Fibroblast of skin of right biceps (primary cell): ENCODE measurements at places on chromosomes 5 and 9.

DNA sequence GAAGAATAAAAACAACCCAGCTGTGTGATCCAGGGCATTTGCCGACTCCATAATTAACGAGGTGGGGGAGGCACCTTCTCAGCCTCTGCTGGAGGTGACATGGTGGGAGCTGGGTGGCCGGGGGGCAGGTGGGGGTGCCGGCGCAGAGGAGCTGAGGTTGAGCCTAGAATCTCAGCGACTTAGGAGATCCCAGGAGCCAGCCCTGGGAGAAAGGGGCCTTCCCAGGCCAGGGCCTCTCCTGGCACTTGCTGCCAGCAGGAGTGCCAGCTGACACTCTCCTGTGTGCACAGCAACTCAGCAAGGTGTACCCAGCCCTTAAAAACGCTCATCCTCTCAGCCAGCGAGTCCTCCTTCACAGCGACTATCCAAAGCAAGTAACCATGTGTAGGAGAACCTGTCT, 62.8 kb upstream of the FCN1 start:
- DNase-seq = no peak

DNA sequence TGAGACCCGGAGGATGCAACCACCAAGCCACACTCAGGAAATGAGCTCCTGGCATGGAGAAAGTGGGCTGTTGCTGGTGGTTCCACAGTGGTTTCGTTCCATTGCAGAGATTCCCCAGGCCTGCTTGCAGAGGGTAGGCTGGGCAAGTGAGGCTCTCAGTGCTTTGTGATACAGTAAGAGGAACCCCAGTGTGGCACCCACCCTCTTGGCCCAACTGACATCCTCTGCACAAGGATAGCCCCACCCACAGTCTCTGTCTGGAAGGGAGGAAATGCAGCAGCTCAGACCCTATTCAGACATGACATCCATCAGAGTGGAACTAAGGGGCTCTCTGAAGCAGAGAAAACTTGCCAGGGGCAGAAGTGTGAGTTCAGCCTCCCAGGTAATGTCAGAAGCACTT, 69.6 kb upstream of the FSTL4 start:
- no peak for DNase-seq

DNA sequence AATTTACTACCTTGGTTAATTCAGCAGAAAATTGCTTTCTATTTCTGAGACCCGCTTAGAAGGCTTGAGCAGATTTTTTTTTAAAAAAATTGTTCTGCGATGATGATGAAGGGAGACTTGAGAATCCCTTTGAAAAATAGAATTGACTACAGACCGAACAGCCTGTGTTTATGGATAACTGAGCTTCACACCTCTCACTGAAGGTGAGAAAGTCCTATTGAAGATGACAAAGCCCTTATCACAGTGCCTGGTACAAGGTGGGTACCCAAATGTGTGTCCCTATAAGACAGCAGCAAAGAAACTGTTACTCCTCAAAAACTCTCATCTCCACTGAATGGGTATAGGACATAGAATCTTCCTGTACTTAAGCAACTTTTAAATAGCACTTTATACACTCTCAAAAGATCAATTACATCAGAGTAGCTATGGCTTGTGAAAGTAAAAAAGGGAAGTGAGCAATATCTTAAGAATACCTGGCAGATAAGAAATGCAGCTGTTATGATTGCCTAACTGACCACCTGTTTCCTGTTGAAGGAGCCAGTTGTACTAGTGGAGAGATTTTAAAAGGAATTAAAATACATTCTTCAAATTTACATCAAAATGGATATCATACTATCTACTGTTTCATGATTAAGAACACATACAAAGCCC, 419.7 kb downstream of the CHSY3 start:
- DNase-seq = peak; percentile 14

- DNase-seq = peak; percentile 34
Observed at GRCh38 chr9:131739133-131739958, 530 bp downstream of the RAPGEF1 start.

- DNase-seq = no peak
Observed at GRCh38 chr9:133443982-133444381, 15.8 kb upstream of the CACFD1 start.

- no peak for DNase-seq
Observed at GRCh38 chr5:96569770-96570169, 92.4 kb upstream of the CAST start.

DNA sequence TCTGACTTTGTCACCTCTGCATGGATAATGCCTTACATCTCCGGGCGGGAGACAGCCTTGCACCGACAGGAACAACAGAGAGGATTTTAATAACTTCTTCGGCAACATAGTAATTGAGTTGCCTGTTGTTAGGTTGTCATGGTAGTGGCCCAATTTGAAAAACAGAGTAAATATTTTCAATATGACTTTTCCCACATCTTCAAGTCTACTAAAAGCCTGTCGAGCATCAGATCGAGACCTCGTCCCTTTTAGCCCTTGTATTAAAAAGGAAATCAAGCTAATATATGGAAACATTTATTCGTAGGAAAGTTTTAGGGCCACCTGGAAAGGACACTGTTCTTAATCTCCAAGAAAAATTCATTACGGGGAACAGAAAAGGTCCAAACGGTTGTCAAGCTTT, 70.8 kb upstream of the FCN2 start:
- peak; percentile 52 for DNase-seq

DNA sequence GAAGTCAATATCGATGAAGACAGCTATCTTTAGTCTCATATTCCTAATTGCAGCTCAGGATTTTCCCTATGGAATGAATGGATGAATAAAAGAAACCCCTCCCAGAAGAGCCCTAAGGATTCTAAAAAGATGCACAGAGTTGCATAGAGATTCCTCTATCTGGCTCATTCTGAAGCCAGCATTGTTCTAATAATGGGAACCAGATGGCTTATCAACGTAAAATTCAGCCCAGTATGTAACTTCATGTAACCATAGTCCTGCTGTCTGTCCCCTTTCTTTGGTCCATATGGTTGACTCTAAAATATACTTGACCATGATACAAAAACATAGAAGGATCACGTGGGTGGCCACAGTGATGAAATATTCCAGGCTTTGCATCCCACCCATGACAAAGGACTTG, 508.6 kb downstream of the RASEF start:
- DNase-seq = no peak

DNA sequence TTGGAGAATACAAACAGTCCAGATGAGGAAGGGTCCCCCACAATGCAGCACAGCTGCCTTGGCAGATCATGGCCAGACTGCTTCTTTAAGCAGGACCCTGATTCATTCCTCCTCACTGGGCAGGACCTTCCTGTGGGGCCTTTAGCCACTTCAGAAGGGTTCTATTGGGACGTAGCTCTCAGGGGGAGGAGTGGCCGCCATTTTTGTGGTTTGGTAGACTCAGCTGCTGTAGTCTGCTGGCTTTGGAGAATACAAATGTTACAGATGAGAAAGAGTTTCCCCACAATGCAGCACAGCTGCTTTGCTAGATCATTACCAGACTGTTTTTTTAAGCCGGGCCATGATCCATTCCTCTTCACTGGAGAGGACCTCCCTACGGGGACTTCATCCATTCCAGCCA, 57.4 kb downstream of the TMEM38B start:
- no peak for DNase-seq

GRCh38 chr5:181281077-181281983, 20.4 kb upstream of the TRIM52 start:
- DNase-seq = no peak

DNA sequence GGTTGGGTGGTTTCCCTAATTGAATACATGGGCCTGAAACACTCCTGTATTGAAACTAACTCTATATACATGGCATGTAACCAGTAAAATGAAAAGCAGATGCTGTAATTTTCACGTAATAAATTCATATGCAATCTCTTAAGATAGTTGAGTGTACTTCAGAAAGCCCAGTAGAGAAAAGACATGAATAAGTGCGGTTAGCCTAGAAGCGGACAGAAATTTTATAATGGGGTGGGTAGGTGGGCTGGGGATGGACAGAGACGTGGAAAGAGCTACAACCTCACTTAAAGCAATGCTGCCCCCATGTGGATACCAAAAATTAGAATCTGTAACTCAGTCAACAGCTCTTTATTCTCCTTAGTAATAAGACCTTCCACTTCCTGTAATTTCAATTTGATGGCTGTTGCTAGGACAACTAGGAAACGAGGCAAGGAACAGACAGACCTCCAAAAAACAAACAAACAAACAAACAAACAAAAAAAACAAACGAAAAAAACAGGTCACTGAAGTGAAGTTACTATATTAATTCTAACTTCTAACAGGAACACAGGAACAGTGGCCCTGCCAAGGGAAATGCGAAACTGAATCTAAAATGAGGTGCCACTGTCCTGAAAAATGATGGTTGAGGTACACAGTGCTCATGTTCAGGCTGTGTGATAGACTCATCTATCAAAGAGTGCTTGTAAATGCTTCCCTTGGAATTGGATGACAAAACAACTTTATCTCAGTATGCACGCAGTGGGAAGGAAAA, 103.4 kb upstream of the GNA14 start:
- peak; percentile 86 for DNase-seq

GRCh38 chr5:73692166-73692640, 66.2 kb downstream of the ARHGEF28 start:
- peak; percentile 90 for DNase-seq

- no peak for DNase-seq
Observed at GRCh38 chr5:76927961-76928360, 24.9 kb upstream of the CRHBP start.

DNA sequence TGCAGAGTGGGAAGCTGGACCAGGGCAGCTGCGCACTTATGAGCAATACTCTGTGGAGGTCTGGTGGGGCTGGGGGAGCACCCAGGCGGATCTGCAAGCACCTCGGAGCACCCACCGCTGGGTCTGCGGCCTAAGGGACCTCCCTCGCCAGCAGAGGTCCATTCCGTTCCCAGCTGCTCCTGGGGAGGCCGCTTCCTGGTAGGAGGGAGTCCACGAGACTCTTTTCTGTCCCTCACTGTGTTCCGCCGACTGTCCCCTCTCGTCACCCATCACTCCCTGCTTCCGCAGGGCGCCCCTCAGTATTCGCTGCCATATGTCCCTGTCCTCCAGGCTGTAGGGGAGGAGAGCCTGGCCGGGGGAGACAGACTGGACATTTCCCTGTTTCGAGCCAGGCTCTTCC, 45.5 kb downstream of the NDST1 start:
- DNase-seq = no peak

DNA sequence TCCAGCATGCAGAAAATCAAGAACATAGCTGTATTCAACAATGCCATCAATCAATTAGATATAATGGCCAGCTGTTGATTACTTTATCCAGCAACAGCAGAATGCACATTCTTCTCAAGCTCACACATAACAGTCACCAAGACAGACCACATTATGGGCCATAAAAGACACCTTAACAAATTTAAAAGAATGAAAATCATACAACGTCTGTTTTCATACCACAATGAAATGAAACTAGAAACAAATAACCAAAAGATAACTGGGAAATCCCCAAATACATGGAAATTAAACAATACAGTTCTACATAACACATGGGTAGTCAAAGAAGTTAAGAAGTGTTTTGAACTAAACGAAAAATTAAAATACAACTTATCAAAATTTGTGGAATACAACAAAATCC, 130.9 kb upstream of the GNA14 start:
- no peak for DNase-seq

DNA sequence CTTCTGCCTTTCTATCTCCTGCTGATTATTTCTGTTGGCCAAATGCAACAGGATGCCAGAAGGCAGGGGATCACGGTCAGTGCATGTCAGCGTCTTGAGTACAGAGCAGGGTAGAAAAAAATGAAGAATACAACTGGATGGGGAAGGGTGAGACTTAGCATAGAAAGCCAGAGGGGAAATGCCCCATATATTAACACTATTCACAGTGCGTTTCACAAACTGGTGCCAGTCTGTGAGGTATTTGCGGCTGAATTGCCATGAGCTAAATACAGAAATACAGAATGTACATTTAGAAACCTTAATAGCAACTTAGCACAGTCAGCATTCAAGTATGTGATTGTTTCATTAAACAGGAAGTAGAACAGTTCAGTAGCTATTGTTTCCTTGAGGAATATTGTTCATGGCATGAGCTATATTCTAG, 31.0 kb upstream of the SLC1A3 start:
- peak; percentile 72 for DNase-seq

DNA sequence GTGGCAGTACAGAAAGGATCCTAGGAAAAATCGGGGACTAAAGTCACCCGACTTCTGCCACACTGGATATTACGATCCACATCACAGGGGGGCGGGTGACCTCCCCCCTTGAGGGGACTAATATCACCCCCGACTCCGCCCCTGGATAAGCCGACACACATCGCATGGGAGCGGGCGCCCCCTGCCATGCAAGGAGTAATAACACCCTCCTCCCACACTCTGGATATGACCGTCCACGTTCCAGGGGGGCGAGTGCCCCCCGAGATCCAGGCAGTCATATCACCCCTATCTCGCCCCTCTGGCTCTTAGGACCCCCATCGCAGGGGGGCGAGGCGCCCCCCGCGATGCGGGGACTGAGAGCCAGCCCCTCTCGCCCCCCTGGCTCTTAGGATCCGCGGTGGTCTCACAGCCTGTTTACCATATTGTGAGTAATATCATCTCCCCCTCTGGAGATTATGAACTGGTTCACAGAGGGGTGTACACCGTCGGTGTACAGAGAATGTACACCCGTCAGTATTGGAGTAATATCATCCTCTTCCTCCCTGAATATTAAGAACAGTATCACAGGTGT, 423.0 kb downstream of the DIRAS2 start:
- DNase-seq = no peak

DNA sequence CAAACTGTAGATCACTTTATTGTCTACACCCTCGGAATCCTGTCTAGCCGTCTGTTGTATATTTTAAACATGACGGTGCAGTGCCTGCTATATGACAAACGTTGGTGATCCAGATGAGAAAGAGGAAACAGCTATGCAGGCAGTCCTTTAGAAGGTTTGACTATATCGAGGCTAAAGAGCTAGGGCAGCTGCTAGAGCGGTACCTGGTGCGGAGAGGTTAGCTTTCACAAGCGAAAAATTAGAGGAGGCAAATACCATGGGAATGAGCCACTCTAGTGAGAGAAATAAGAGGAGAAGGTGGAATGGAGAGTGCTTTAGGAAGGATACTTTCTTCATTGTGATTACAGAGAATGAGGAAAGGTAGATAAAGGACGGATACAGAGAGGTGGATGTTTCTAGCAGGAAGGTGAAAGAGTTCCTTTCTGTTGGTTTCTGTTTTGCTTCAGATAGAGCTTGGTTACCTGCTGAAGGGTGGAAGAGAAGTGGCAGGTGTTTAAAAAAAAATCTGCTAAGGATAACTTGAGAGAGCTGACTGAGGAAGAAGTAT, 959 bp upstream of the FBXL17 start:
- peak; percentile 28 for DNase-seq
